Activated CD4-positive, alpha-beta T cell treated with anti-CD3 and anti-CD28 coated beads for 4 hours (primary cell): ENCODE measurements at places on chromosomes 11 and 22.

DNA sequence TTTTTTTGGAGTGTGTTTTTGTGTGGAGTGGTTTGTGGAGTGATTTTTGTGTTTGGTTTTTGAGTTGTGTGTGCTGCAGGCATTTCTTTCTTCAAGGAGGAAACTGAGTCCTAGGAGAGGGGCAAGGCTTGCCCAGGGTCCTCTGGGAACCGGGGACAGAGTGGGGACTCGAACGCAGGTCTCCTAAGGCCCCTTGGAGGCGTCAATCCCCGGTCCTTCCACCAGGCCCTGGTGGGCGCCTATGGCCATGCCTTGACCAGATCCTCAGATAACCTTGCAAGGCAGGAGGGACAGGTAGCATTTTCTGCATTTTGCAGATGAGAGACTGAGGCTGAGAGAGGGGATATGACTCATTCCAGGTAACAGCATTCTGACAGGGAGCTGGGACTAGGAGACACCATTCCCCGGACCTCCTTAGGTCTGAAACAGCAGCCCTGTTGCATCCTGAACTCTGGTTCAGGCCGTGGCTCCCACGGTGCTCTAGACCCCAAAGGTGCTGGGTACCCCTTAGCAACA, 39.1 kb downstream of the MYO7A start:
- DNase-seq = no peak

GRCh38 chr11:68275721-68276507, 4.1 kb upstream of the C11orf24 start:
- DNase-seq = no peak

- DNase-seq = no peak
These were observed 9.8 kb upstream of the TAGLN start for GRCh38 chr11:117189191-117189940.

DNA sequence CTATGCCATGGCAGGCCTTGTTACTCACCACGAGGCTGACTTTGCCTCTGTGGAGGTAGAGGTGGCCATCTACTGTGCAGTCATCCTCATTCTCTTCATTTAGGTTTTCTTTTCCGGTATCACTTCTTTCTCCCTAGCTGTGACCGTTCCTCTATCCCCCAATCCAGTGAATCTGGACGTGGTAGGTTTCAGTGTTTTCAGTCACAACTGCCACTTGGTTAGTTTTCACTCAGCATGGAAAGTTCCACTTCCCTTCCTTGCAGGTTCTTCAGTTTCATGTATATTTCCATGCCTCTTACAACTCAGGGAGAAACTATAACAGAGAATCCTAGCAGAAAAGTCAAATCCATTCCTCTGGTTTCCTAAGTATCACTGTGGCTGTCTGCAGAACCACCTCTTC, 1.9 kb downstream of the HPS4 start:
- DNase-seq = no peak

- DNase-seq = no peak
These were observed 23.4 kb downstream of the KIAA1671 start for GRCh38 chr22:24975813-24976341.

DNA sequence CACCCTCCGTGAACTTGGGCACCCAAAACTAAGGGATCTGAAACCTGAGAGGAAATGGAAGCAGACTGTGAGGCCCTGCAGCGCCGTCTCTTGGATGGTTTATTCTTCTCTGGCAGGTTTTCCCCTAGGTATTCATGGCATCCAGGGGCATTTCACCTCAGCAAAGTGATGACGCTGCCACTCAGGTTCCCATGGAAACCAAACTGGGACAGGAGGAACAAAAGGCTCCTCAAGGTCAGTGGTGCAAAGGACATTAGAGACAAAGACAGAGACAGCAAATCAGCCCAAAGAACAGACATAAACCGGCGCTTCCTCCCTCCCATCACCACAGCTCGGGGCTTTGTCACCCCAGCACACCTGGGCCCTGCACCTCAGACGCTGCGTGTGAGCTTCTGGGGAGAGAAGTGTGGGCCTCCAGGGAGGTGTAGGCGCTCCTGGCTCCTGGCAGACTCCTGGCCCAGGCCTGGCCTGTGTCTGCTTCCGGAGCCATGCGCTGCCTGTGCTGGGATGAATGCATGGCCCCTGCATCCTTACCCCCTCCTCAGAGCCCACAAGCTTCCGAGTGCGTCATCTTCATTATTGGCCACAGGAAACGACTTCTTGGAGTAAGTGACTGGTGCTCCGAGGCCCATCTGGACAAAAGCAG, 5.9 kb downstream of the TP53AIP1 start:
- no peak for DNase-seq

- no peak for DNase-seq
These were observed 3.5 kb downstream of the LARGE2 start for GRCh38 chr11:45926001-45926401.

DNA sequence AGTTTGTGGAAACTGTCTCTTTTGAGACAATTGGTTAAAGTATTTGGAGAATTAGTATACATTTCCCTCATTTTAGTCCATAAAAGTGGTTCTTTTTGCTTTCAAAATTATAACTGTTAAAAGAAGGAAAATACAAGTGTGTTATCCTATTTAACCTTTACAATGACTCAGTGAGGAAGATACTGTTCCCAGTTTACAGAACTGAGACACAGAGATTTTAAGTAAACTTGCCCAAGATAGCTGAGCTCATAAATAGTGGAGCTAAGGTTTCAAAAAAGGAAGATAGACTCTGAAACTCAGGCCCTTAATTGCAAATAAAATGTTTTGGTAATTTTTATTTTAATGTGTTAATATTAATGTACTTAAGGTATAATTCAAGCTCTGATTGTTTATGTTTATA, 58.9 kb downstream of the DKK3 start:
- DNase-seq = no peak

DNA sequence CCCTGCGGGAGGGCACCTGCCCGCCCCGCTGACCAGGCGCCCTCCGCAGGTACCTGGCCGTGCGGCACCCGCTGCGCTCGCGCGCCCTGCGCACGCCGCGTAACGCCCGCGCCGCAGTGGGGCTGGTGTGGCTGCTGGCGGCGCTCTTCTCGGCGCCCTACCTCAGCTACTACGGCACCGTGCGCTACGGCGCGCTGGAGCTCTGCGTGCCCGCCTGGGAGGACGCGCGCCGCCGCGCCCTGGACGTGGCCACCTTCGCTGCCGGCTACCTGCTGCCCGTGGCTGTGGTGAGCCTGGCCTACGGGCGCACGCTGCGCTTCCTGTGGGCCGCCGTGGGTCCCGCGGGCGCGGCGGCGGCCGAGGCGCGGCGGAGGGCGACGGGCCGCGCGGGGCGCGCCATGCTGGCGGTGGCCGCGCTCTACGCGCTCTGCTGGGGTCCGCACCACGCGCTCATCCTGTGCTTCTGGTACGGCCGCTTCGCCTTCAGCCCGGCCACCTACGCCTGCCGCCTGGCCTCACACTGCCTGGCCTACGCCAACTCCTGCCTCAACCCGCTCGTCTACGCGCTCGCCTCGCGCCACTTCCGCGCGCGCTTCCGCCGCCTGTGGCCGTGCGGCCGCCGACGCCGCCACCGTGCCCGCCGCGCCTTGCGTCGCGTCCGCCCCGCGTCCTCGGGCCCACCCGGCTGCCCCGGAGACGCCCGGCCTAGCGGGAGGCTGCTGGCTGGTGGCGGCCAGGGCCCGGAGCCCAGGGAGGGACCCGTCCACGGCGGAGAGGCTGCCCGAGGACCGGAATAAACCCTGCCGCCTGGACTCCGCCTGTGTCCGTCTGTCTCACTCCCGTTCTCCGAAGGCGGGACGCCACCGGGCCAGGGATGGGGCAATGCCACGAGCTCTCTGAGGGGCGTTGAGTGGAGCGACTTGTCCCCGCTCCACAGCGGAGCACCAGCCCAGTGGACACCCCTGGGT, 1.8 kb downstream of the GALR3 start:
- no peak for DNase-seq

GRCh38 chr11:64762277-64762673, 2.5 kb upstream of the PYGM start:
- no peak for DNase-seq

DNA sequence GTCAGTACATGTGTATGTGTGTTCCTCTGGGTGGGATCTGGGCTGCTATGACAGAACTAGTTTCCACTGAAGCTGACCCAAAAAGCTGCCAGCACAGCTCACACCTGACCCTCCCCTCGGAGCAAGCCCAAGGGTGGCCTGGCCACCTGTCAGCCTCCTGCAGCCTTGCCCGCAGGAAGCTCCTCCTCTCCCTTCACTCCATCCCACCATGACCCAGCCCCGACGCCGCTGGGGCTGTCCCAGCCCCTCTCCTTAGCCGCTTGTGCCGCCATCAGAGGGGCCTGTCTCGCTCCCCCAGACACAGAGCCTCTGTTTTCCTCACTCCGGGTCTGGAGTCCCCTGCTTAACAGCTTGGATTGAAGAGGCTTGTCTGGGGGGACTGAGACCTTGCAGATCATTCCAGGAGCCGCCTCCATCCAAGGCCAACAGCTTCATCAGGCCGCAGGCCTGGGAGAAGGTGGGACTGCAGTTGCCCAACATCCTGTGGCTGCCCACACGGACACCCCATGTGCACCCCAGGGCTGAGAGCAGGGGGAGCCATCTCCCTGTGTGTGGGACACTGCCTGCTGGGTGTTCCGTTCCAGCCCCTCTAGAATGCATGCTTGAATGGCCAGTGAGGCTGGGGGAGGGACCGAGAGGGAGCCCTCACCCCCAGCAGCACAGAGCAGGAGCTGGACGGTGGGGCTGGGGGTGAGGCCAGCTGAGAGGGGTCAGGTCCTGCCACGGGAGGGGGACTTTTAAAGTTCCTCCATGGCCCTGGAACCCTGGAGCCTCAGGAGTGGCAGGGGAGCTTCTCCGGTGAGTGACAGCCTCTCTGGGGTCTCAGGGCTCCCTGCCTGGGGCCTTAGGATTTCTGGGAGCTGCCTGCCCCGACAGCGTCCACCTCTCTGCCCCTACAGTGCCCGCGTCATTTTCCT, 696 bp downstream of the MRGPRF start:
- DNase-seq = no peak

- DNase-seq = no peak
These were observed 118.2 kb upstream of the OR9Q1 start for GRCh38 chr11:57905439-57905838.

DNA sequence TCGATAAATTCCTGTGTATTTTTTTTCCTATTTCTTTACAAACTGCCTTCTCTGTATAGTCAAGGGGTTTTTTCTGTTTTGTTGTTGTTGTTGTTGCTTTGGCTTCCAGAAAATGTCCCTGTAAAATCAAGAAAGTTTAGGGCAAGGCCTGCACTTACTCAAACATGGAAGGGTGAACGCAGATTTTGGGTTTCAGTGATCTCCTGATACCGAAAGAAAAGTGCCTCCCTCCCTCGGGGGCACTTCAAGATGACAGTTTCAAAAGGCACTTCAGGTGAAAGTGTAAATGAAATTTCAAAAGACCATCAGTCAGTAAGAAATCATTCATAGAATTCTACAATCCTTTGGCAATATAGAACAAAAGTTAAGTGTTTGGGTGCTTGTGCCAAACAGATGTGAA, 43.4 kb upstream of the TMPRSS4 start:
- DNase-seq = no peak

GRCh38 chr22:48883211-48883960, 944.3 kb downstream of the BRD1 start:
- DNase-seq = no peak

DNA sequence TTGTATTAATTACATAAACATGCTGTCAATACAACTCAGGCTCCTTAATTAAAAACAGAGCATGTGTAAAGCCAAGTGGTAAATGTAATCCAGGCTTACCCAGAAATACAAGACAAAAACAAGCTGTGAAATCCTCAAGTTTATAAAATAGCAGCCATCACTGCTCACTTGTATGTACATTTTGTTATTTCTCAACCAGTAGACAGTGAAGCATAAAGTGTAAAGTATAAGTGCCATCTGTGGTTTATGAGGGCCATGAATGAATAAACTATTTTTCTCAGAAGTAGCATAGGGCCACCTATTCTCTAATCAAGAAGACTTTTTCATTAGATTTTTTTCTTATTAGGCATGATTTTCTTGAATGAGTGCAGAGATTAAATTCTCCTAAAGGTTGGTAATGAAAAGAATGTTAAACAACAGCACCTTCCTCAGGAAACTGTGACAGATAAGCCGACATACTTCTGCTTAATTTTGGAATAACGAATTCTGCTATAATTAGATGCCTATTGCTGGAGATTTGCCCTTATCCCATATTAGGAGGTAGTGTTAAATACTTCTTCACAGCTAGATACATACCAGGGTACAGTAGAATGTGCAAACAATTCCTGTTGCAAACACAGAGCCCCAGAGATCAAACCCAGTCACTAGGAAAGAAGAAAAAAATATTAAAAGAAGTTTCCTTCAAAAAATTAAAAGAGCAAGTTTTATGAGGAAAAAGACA, 13.0 kb downstream of the SLC5A12 start:
- DNase-seq = no peak

DNA sequence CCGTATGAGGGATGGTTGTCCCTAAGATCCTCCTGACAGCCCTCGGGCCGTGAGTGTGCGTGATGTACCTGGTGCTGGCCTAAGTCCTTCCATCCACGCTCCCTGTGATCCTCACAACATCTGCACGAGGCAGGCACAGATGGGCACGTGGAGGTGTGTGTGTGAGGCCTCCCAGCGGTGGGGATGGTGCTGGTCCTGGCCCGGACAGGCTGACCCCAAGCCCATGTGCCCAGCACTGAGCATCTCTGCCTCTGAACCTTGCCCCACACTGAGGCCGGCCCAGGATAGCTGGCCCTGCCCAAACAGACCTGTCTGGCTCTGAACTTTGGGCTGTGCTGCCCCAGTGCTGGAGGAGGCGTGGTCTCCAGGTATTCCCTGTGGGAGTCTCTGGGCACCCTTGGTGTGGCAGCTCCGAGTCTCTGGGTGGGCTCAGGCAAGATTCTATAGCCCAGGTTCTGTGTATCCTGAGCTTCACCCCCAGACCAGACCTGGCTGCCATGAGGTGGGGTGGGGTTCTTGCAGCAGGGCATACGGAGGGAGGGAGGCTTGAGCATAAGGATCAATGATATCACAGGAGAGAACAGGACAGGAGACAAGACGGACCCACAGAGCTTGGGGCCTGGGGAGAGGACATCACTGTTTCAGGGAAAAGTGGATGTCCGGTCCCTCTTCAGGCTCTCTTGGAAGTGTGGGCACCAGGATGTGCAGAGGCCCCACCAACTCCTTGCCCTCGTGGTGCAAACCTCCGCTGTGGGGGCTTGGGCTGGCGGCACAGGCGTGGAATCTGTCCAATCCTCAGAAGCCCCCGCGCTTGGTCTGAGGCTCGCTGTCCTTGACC, 881.8 kb downstream of the BRD1 start:
- no peak for DNase-seq

GRCh38 chr11:104106136-104106754, 57.7 kb downstream of the PDGFD start:
- no peak for DNase-seq
